Ascending aorta (tissue), 2 donors: ENCODE measurements at places on chromosomes 2 and 18.

- DNase-seq = no peak
These were observed 122.6 kb upstream of the SPRED2 start for GRCh38 chr2:65554765-65555591.

DNA sequence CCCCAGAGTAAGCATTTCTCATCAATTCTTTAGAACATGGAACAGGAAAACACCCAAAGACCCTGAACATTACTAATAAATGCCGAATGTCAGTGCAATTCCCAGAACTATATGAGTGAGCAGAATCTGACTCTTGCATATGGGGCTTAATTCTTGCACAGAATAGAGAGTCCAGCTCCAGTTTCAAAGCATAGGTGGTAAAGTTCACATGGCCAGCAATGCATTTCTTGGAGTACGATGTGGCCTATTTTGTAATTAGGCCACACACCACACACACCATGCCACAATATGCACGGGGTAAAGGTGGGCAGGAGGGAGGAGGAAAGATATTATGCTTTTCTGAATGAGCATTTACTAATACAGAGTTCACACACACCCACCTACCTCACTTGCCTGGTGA lies 56.5 kb downstream of the PLA2R1 start:
- DNase-seq = no peak

DNA sequence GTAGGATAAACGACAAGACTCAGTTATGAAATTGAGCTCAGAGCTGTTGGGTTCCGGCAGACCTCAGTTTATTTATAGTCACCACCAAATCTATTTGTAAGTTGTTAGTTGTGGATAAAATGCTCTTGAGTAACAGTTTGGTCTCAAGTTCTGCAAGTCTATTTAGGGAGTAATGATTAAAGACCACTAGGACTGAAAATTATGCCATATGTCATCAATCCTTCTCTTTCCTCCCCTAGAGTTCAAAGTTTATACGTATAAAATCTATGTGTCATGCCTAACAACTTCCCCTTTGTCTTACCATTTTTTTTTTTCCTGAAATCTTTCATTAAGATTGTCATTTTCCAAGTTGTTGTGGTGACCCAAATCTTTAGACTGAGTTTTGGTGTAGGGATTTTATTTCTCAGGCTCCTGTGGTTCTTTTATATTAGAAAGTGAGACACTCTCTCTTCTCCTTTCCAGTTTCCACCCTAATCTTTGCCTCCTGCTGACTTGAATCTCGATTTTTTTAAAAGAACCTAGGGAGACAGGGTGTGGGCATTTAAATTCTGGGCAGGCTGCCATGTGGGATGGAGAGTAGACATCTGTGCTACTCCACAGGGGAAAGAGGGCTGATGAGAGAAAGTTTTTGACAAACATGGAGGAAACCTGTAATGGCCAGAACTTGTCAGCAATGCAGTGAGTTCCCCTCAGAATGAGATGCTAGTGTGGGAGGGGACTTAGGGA lies 51.0 kb downstream of the LAMA3 start:
- DNase-seq = no peak

DNA sequence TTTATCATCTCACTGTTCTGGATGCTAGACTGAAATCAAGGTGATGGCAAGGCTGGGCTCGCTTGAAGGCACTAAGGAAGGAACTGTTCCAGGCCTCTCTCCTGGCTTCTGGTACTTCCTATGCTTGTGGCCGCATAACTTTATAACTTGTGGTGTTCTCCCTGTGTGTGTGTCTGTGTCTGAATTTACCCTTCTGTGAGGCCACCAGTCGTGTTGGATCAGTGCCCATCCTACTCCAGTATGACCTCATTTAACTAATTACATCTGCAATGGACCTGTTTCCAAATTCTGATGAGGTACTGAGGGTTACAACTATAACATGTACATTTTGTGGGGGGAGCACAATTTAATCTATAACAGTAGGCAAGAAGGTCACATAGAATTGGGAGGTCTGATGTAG lies 41.6 kb downstream of the LYPD6B start:
- no peak for DNase-seq

DNA sequence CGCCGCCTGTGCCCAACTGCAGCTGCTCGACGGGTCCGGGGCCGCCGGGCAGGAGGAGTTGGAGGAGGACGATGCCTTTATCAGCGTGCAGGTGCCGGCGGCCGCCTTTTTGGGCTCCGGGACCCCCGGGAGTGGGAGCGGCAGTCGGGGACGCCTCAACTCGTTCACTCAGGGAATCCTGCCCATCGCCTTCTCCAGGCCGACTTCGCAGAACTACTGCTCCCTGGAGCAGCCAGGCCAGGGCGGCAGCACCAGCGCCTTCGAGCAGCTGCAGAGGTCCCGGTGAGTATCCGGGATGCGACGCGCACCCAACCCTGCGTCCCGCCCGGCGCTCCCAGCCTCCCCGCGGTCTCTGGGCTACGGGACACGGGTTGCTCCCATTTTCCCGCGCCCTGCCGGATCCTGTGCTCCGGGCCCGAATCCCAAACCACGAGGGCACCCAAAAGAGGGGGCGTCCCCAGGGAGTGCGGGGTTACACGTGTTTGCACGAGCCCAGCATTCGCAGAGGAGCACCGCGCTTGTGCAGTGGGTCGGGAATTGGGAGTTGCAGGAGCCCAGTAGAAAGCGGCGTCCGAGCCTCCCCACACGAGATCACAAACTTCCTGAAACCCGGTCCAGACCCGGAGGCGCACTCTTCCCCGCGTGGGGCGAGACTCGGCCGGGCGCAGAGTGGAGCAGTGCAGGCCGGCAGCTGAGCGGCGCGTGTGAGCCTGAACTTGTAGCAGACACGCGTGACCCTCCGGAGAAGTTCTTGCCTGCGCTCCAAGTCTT lies 1.2 kb downstream of the CABLES1 start:
- DNase-seq = no peak

DNA sequence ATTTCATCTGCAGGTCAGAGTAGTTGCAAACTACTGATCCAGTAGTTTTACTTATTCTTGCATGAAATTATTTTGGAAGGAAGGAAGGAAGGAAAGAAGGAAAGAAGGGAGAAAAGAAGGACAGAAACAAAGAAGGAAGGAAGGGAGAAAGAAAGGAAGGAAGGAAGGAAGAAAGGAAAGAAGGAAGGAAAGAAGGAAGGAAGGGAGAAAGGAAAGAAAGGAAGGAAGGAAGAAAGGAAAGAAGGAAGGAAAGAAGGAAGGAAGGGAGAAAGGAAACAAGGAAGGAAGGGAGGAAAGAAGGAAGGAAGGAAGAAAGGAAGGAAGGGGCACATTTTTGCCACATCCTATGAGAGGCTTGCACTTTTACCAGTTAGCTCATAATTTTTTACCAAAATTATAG lies 186.2 kb downstream of the LRRTM4 start:
- DNase-seq = no peak

DNA sequence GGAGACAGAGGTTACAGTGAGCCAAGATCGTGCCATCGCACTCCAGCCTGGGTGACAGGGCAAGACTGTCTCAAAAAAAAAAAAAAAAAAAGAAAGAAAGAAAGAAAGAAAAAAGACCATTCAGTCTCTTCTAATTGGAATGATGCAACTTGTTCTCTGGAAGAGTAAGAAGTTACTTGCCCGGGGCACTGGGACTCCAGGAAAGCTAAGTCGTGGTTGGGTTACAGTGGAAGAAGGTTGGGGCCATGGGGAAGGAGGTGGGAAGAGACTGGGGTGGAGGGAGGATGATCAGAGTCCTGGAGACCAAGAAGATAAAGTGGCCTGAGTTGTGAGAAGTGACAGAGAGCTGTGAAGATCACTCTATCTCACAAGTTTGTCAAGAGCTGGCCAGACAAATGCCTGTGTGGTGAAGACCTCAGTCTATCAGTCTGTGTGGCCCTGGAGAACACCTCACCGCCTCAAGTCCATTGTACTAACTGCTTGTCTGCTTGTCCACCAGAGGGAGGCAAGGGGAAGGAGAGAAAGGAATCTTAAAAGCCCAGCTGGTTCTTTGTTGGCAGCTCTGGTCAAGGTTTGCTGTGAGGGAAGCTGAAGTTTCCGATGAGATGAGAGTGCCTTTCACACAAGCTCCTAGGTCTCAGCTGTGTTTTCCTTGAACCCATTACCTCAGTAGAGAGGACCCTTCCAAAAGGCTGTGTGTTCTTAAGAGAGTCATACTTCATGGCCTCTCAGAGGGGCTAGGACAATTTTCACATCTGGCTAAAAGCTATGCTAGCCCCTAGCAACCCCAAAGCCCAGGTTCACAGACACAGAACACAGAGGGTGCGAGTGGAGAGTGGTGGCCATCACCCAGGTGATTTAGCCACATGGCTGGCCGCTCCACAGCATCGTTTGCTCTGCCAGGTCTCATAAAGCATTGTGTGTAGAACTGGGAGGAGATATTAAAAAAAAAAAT lies 72.0 kb upstream of the TMEM178A start:
- DNase-seq = no peak

DNA sequence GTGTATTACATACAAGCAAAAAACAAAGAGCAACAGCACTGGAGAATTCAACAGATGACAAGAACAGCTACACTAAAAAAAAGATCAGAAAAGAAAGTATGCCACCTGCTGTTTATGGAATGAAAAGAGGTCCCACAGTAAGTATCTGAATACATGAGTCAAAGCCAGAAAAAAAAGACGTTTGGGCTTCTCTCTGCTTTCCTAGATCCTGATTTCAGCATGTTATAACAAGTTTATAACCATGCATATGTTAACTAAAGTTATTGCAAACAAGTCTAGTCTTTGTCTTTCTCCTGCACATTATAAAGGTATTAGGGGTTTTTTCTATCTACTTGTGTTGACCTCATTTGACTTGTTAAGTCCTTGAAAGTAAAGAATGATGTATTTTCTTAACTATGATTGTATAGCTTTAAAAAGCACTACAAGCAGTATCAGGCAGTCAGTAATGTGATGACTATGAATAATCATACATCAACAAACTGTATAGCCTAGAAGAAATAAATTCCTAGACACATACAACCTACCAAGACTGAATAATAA lies 108.5 kb upstream of the COL5A2 start:
- no peak for DNase-seq

- no peak for DNase-seq
These were observed 200.7 kb downstream of the BCL11A start for GRCh38 chr2:60352491-60353405.

GRCh38 chr2:190318514-190318913 lies 1.1 kb downstream of the HIBCH start:
- DNase-seq = no peak

DNA sequence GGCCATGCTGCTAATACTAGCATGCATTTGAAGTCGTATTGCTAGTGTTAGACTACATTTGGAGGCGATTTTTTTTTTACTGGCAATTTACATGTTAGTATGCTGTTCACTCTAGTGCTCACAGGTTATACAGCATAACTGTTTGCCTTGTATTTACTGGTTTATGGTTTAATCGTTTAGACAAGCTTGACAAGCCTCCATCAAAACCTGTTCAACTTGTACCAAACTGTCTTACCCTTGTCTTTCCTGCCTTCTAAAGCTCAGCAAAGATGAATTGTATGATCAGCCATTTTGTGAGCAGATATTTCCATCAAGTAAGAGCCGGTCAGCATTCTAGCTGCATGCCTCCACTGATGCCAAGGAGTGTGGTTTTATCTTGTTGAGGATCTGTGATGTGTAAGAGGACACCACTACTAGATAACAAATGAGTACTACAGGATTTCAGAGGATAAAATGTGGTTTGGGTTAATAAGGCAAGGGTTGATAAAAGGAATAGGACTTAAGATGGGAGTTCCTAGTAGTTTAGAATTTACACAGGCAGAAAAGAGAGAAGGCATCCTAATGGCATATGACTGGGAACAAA lies 68.4 kb upstream of the ITM2C start:
- DNase-seq = no peak
